ENCODE measurements at places on chromosomes 13 and 19.

- DNase-seq = no peak
Observed at GRCh38 chr13:20064128-20064527, 96.7 kb downstream of the GJA3 start.

DNA sequence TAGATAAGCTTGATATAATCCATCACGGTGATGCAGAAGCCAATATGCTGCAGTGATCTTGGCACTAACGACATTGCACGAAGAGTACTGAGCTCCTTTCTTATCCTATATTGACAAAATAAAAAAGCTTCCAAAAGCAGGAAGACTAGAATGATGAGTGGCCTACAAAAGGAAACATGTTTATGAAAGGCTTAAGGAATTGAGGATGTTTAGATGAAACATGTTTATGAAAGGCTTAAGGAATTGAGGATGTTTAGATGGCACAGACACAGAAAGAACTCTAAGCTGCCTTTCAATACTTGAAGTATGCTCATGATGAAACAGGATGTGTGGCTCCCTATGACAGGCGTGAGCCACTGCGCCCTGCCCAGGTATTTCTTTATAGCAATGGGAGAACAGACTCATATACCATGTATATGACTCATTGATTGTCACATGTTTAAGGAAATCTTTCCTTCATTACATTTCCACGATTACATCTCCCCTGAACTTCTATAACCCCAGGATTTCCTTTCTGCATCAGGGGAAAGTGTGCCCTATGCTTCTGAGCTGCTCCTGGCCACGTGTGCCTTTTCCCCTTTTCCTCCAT, 690.8 kb upstream of the ARGLU1 start:
- DNase-seq = no peak

DNA sequence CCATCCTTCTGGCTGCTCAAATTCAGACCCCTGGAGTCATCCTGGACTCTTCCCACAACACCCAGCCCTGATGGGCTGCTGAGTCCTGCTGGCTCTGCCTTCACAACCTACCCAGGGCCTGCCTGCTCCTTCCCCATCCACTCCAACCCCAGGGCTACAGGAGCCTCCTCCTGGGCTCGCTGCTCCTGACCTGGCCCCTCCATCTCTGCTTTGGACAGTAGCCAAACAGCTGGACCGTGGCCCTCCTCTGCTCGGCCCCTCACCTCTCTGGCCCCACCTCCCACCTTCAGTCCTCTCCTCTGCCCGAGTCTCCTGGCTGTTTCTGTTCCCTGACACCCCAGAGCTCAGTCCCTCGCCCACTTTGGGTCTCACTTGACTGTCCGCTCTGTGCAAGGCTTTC, 66.7 kb downstream of the CEBPG start:
- DNase-seq = no peak

DNA sequence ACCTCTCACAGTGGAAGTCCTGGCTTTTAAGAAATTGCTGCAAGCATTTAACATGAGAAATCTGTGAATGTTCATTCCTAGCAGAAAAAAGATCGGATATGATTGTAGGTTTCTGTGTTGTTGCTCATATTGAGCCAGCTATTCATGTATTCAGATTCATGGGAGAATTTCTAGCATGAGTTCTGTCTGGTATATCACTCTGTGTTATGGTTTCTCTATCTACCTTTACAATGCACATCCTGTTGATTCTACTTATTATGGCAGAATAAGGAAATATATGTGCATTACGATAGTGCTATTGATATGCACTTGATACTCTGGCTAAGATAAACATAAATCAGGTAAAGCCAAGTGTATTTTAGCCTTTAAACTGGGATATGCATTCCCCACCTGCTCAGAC, 138.2 kb downstream of the KCNRG start:
- no peak for DNase-seq

- no peak for DNase-seq
Observed at GRCh38 chr19:32945260-32945659, 26.5 kb downstream of the CEP89 start.

- DNase-seq = no peak
Observed at GRCh38 chr19:41521931-41522555, 53.9 kb upstream of the CEACAM21 start.

DNA sequence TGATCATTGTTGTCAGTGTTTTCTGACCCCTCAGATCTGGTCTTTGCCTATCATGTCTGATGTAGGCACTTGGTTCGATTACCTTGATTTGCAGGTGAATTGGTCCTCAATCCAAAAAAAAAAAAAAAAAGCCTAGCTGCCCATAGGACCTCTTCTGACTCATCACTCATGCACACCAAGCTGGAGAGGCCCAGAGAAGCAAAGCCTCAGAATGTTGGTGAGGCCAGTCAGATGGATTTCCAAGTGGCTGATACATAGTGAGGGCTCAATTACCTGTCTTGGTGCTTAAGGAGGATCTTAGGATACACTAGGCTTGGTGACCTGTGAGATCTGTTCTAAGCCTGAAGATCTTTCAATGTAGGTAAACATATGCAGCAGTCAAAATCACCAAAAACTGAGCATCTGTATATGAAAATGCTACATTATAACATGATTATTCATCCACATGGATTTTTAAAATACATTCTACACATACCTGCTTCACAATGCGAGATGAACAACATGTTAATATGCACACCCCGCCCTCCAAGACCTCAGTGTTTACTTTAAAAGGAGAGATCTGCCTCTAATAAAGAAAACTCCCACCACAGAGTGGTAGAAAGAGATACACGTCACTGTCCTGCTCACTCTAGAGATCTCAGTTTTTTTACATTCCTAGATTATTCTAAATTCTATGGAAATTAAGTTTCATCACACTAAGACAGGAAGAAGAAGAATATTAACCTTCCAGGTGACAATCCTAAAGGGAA, 79.9 kb upstream of the RAP2A start:
- DNase-seq = no peak

- no peak for DNase-seq
Observed at GRCh38 chr19:50447750-50448149, 15.1 kb downstream of the MYBPC2 start.

DNA sequence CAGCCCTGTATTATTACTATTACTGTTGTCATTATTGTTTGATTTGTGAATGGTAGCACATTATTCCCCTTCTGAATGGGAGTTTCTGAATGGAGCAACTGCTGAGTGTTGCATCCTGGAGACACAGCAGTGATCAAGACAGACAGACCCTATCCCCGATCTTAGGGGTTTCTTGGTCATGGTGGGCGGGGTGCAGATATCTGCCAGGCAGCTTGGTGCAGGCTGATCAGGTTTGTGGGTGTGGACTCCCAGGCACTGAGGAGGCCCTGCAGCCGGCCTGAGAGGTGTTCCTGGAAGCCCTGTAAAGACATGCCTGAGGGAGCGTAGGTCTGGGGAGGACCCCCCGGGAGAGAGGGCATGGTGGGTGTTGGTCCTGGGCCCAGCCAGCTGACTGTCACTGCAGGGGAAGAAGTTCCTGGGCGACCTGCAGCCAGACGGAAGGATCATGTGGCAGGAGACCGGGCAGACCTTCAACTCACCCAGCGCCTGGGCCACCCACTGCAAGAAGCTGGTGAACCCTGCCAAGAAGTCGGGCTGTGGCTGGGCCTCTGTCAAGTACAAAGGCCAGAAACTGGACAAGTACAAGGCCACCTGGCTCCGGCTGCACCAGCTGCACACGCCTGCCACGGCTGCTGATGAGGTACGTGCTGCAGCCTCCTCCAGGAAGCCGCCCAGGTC, 2.1 kb downstream of the MPND start:
- DNase-seq = no peak

DNA sequence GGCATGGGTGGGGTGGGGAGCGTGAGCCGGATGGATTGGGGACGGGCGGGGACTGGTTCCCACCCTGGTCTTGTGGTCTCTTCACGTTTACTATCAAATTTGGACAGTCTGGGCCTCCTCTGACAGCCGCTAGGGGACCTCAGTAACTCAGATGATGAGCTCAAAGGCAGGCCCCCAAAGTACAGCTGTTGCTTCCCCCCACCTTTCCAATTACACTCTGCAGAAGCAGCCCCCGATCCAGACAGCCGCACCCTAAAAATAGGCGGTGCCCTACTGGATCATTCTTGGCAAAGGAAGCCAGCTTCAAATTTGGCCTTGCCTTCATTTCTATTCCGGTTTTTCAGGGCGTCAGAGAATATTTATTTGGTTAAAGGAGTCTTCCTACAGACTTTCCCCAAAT, 1.9 kb upstream of the FOXO1 start:
- DNase-seq = no peak

- DNase-seq = no peak
Observed at GRCh38 chr19:40960062-40960685, 30.9 kb upstream of the CYP2B6 start.

DNA sequence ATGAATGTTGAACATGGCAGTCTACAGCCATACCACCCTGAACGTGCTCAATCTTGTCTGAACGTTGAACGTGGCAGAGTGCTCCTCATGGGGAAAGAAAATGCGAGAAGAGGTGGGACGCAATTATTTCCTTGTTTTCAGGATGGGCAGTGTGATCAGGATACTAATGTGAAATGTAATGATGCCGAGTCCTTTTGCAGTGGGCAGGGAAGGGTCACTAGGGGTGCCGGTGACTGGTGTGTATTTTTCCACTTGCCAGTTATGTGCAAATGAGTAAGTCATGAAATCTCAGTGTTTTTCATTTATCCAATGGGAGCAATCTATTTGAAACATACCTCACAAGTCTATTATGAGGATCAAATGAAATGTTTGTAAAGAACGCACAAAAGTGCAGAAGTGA, 84.8 kb downstream of the LNX2 start:
- DNase-seq = no peak

DNA sequence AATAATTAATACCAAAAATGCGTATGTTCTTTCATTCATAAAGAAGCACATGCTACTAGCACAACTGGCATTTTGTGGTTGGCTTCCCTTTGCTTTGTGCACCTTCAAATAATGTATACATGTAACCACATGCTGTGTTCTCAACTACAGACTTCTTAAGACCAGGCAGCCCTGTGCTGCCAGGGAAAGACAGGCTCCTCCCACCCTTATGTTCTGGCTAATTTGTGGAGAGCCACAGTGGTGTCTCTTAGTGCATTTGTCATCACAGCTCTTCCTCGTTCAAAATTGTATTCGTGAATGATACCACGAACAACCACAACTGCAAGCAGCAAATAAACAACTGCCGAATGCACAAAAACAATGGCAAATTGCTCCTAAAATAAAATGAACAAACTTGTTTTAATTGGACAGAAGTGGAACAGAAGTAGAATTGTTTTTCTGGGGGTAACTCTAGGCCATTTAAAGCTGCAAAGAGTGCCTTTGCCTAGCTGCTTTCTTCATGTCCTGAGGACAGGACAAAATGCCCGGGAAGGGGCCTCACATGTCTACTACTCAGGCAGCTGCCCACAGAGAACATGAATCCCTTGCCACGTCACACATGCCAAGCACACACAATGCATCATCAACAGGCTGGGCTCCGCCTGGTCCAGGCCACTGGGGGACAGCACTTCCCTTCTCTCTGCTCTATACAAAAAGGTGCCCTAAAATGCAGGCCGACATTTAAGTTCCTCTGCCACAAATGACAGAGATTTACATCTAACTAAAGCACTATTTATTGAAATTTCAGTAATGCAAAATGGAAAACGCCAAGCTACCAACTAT, 21.7 kb downstream of the IRS2 start:
- no peak for DNase-seq

GRCh38 chr13:98792785-98793495, 40.5 kb upstream of the SLC15A1 start:
- DNase-seq = no peak

GRCh38 chr19:2500156-2500555, 24.2 kb downstream of the GADD45B start:
- DNase-seq = no peak

GRCh38 chr13:93554514-93554913, 327.9 kb downstream of the GPC6 start:
- no peak for DNase-seq

- DNase-seq = no peak
Observed at GRCh38 chr19:43636121-43636683, 3.4 kb downstream of the CADM4 start.

- DNase-seq = no peak
Observed at GRCh38 chr13:110444226-110444653, 117.3 kb downstream of the RAB20 start.

DNA sequence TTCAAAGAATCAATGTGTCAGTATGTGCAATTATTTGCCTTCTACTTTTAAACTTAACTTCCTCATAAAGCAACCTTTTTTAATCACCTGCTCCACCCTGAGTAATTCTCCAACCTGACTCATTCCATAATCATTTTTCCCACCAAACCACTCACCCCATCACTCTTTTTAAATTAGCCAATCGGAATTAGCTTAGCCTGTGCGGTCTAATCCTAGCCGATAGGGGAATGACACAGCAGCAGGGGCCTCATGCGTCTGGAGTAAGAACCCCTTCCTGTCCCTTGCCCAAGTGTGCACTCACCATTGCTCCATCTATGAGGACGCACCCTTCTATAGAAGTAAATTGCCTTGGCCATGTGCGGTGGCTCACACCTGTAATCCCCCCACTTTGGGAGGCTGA, 27.4 kb upstream of the ZNF83 start:
- DNase-seq = no peak

DNA sequence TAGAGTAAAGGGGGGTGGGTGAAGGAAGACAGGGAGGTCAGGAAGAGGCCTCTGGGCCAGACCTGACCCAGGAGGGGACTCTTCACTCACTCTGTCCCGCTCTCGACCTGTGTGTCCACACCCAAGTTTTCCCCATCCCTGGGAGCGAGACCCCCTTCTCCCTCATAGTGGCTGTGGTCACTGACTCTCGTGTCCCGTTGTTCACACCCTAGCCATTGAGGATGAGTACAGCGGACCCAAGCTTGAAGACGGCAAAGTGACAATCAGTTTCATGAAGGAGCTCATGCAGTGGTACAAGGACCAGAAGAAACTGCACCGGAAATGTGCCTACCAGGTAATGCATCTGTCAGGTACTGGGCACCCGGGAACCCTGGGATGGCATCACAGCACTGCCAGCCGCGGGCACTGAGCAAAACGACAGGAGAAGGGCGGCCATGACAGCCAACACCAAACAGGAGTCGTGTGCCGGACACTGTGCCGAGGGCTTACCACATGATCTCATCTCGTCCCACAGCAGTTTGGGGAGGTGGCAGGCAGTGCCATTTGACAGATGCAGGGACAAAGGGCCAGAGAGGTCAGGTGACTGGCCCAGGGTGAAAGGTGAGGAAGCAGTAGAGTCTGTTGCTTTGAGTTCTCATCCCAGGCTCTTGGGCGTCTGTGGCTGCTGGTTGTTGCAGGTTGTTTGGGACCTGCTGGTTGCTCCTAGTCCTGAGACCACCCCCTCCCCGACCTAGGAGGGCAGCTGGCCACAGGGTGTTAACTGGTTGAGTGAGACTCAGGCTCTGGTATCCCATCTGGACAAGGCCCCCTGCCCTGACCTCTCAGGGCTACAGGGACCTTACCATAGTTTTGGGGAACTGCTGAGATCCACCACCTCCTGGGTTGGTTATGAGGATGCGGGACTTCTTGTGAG, 29.6 kb downstream of the PPP5C start:
- no peak for DNase-seq

- no peak for DNase-seq
Observed at GRCh38 chr19:2352121-2352520, 7.9 kb upstream of the TMPRSS9 start.

- DNase-seq = no peak
Observed at GRCh38 chr13:85828094-85828684, 29.0 kb upstream of the SLITRK6 start.

- no peak for DNase-seq
Observed at GRCh38 chr13:99255271-99255670, 2.9 kb downstream of the GPR18 start.
